Parietal lobe (tissue), 2 donors: ENCODE measurements at places on chromosomes 2 and 18. TPM values are rescaled to one million over a fixed set of nuclear protein-coding genes. Genes with fewer than 3 reads are reported as not detected.

The NXPH2 gene
- 26.9 TPM for total RNA-seq

The NT5DC4 gene
- not detected for total RNA-seq

The CHRNG gene
- not detected for total RNA-seq

The SYT4 gene
- total RNA-seq: 372 TPM

The SERPINB11 gene
- total RNA-seq: not detected

The HDLBP gene
- 209 TPM for total RNA-seq

The CLEC4F gene
- total RNA-seq: not detected

The UGT1A3 gene
- not detected for total RNA-seq

The ACADL gene
- total RNA-seq: 11.0 TPM

The FBXO36 gene
- total RNA-seq: 8.1 TPM

The KLHL30 gene
- total RNA-seq: not detected

The SIX3 gene
- total RNA-seq: 0.31 TPM

The LIMS4 gene
- 0.94 TPM for total RNA-seq
